ENCODE measurements at places on chromosomes 2 and 18.

GRCh38 chr18:47953471-47953931, 23.0 kb upstream of the SMAD2 start:
- DNase-seq: peak; percentile 82

DNA sequence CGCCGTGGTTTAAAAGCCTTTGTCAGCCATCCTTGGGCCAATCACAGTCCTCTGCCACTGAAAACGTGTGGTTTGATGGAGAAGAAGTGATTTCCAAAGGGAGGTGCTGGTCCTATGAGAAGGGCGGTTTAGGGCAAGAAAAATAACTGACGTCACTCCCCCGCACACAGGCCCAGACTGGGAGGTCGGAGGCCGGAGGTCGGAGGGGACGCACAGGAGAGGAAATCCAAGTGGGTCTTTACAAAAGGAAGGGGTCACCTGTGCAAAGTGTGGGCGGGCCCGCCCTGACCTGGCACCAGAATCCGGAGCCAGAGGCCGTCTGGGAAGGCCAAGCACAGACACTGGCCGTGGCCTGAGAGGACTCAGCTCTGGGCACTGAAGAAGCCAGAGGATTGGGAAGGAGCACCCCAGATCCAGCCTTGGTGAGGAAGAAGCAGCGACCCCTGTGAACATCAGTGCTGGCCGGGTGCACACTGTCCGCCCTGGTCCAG, 18.0 kb upstream of the KCNG2 start:
- no peak for DNase-seq

DNA sequence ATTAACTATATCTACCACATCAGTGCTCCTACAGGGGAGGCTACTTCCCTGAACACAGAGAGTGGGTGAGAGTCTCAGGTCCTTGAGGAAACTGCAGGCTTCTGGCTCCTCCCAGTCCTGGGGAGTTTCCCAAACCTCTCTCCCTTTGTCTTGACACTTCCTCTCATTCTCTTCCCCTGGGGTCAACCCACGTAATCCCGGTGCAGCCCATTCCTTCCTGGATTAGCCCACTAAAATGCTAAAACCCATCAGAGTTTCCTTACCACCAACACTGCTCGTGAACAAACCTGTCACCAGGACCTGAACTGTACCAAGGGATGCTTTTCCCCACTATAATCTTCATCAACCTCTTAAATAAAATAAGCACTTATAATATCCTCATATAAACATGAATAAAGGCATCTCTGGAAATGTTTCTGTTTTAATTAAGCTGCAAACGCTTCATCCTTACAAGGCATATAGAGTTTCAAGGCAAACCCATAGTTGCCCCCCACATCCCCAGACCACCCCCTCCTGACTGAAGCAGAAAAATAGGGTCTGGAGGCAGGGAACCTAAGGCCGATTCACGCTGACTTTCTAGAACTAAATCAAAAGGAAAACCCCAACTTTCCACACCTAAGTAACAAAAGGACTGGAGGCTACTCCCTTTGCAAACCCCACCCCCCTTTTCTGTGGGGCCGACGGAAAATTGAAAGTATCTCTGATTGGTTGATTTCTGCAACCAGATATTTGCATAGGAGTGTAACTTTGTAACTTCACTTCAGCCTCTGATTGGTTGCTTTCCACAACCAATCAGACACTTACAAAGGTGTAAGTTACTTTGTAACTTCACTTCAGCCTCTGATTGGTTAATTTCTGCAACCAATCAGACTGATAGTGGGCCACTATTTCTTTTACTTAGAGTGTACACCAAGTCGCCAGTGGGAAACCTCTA, 19.0 kb downstream of the TMSB10 start:
- peak; percentile 55 for DNase-seq

GRCh38 chr18:56568986-56569385, 69.4 kb downstream of the TXNL1 start:
- DNase-seq: no peak

DNA sequence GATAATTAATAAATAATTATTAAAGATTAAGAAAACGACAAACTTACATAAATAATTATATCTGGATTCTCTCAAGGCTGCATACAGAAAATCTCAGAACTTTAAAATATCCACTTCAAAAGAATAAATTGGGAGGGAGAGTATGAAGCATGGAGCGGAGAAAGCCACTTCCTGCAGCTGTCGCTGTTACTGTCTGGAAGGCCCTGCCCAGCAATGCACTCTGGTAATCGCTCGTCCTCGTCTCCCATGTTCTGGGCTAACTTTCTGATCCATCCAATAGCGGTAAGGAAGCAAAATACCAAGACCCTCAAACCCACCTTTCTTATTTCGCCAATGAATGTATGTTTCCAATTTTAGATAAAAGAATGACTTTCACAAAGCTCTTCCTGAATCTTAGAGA, 26.7 kb downstream of the CYRIA start:
- DNase-seq: no peak

- peak; percentile 45 for DNase-seq
These were observed 31.2 kb upstream of the EDAR start for GRCh38 chr2:109020217-109020637.

GRCh38 chr2:104289651-104290565, 564.0 kb upstream of the POU3F3 start:
- no peak for DNase-seq

- peak; percentile 92 for DNase-seq
These were observed 86.5 kb upstream of the PPP1CB start for GRCh38 chr2:28665041-28665704.

DNA sequence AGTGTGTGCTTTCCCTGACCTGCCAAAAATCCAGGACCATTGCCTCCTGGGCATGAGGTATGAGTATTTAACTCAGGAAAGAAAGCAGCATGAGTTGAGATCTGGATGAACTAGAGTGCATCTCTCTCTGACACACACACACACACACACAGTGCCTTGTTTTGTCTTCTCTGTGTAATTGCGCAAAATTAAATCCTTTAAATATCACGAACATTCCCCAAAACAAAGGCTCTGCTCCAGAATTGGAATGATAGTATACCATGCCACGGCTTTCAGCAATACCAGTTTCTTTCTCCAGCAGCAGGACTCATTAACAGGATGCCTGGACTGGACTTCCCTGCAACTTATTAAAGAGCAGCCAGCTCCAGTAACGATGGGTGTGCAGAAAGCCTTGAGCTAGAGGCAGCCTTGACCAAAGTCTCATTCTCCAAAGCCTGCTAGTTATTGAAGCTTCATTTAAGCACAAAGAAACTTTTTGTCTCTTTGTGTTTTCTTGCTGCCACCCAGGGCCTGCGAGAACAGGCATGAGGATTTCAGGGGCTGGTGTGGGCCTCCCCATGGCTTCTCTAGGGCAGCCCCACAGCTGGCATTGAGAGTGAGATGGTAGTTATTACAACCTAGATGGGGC, 101.7 kb downstream of the NRP2 start:
- DNase-seq: no peak

DNA sequence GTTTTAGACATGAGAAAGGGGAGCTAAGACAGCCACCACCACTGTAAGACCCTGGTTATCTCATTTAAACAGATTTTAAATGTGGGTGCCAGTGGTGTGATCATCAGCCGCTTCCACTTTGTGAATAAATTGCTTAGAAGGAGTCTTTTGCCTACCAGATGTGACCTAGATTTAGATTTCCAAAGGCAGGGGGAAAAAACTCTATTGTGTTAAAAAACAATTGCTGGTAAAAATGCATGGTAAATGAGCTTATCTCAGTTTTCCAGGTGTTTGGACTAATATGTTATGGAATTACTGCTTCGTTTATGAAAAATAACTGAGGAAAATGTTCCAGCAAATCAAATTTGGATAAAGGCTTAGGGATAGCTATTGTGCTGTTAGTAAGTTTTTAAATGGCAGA, 466.3 kb upstream of the RAB12 start:
- no peak for DNase-seq
